AG04450 (cell line): ENCODE measurements at places on chromosomes 2 and 18.

DNA sequence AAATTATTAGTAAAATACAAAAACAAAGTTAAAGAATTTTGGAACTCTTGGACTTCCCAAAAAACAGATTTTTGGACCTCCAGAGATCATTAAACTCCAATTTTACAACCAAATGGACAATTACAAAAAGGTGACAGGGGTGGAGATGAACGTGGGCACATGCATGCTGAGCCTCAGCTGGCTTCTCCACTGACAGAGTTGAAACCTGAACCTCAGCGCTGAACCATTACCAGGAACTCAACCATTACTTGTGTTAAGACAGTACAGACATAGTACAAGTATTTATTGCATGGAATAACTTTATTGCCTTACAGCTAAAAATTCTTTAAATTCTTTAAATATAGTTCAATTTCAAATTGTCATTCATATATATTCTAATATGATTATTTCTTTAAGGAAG is 33.0 kb upstream of the KIDINS220 start:
- no peak for DNase-seq

DNA sequence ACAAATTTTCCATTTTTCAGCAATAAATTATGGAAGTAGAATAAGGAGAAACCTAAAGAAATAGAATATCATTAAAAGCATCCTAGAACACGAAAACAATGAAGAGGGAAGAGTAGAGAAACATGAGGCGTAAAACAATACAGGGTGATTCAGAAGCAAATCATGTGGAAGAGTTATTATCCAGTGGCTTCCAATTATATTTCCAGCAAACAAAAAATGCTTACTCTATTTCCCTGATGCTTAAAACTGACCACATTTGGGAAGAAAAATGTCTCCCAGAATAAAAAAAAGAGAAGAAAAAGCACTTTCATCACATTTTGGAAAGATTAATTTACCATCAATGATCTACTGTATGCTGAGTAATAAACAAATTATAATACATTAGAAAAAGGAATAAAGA is 192.6 kb downstream of the CD226 start:
- no peak for DNase-seq

- peak; percentile 63 for DNase-seq
These were observed 21.7 kb downstream of the KIAA1328 start for GRCh38 chr18:36850527-36851201.

- no peak for DNase-seq
These were observed 457.0 kb downstream of the CNTNAP5 start for GRCh38 chr2:124482044-124482443.

GRCh38 chr18:8238507-8238906 is 370.7 kb upstream of the RAB12 start:
- DNase-seq = no peak
